ENCODE measurements at places on chromosomes 5 and 9.

- DNase-seq, result no peak
Measured at GRCh38 chr5:10825897-10826644, 65.0 kb upstream of the DAP start.

DNA sequence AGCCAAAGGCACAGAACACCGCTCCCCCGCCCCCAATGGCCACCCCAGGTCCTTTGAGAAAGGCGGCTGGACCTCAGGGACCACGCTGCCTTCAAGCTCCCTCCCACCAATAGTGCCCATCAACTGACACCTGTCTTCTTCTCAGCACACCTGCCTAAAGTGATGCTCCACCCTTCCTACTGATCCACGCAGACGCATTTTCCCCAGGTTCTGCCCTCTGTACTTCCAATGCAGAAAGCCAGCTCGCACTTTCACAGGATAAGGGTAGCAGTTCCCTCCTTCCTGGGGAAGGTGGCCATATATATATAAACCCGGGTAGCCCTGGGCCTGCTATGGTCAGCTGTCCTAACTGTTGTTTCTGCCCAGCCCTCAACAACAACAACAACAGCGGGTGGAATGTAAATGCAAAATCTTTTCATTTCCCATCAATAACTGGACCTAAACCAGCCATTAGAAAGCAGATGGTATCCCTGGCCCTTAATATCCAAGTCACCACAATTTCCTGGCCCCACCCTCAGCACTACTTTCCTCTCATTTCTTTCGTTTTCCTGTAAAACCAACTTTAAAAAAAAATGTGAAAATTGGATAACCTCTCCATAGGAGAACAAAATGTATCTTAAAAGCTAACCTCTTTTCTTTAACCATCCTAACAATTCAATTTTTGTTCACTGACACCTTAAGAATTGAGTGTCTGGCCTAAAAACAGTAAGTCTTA is 1.7 kb downstream of the GOLM1 start:
- DNase-seq, result no peak

DNA sequence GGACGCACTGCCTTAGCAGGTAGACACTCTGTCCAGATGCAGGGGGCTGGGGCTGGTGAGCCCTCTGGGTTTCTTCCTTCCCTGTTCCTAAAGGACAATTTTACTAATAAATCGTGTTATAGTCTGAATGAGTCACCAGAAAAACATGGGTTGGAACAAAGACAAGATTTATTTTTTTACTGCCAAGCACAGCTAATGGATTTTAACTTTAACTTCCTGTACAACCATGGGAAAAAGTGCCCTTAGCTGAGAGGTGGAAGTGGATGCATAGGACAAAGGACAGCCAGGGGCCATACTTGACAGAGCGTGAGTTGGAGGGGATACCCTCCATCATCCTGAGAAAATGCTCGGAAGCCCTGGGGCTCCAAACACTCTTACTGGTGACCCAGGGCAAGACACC is 300.7 kb downstream of the MSX2 start:
- no peak for DNase-seq

DNA sequence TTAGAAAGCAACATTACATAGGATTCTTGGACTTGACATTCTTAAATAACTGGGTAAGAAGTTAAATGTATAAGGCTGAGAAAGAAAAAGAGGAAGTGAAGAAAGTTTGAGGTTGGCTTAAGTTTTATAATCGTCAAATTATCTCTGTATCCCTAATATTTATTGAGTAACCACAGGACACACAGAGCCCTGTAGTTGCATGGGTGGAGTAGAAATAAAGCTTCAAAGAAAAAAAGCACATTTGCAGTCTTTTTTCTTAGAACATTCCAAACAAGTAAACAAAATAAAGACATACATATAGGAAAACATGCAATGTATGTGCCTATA is 137.0 kb downstream of the CCDC192 start:
- DNase-seq, result no peak

- no peak for DNase-seq
Measured at GRCh38 chr5:59999056-59999455, 105.5 kb upstream of the PDE4D start.

- no peak for DNase-seq
Measured at GRCh38 chr5:172779691-172780341, 8.8 kb upstream of the DUSP1 start.

Data from activated CD4-positive, alpha-beta T cell treated with anti-CD3 and anti-CD28 coated beads, Interleukin-2, amount 50 U/mL, for 4 hours (primary cell).